ENCODE measurements at places on chromosomes 2 and 18.

DNA sequence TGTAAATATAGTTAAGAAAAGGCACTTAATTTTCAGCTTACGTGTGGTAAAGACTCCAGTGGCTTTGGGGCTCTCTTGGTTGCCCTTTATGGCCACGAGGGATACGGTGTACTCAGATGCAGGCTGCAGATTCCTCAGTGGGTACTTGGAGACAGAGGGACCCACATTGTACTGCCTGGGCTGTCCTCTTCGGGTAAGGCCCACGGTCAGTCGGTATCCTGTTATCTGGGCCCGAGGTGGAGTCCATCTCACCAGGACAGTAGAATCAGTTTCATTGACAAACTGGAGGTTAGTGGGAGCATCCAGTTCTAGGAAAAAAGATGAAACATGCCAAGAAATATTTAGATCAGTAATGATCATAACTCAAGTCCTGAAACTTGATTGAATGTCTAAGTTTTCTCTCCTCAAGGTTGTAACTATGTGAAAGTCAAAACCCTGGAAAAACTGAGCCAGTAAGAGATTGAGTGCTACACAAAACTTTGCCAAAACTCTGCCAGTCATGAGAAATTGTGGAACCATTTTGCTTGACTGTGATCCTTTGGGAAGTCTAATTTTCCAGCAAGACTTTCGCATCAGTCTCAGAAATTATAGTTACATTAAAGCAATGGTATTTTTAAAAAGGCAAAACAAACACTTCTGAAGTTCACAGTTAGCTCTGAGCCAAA, 31.4 kb downstream of the FN1 start:
- no peak for DNase-seq

- DNase-seq: no peak
Measured at GRCh38 chr18:68839701-68840100, 41.8 kb downstream of the CCDC102B start.

DNA sequence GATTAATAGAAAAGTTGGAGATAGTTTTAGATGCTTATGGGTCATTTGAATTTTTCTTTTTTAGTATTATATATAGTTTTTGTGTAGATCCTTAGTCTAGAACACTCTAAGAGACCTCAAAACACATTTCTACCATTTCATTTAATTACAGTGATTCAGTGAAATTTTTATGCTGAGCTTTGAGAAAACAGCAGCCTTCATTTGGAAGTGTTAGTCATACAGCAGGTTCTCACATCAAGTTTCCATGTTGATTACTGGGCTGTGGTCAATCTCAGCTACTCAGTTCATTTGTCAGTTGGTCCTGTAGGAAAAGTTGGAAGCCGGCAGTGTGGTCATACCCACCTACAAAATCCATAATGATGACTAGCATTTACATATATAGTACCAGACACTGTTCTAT, 37.9 kb downstream of the MAP3K19 start:
- DNase-seq: no peak

DNA sequence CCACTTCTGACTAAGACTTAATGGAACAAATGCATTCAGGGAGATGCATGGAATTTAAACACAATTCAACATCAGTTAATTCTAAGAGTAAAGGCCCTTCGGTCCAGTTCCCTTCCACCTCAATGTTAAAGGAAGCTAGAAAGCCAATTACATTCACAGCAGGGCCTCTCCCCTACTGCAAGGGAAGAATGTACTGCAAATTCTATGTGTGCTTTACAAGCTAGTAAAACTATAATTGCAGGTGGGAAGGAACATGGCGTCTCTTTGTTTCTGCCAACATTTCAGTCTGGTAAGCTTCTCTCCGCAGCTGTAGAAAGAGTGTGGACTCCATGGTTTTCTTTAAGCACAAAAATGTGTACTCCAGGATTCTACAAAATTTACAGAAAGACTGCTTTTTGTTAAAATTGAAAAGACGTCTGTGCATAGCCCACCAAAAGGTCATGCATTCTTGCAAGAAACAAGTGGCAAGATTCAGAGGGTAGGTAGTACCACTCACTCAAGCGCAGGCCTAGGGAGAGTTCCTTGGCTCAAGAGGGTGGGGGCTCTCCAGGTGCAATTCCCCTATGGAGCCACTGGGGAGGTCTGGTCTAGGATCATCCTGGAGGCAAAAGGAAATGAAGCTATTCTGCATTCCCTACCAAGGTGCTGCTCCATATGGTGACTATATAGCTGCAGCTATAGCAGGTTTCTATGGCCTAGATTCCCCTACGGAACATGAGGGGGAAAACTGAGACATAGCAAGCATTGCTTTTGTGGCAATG, 127.0 kb upstream of the FZD5 start:
- no peak for DNase-seq

- DNase-seq: no peak
Measured at GRCh38 chr2:24892928-24893327, 27.1 kb downstream of the ADCY3 start.

GRCh38 chr2:64939332-64939917, 49.8 kb upstream of the SLC1A4 start:
- no peak for DNase-seq

- DNase-seq: no peak
Measured at GRCh38 chr2:120867290-120868241, 131.9 kb downstream of the GLI2 start.

GRCh38 chr2:71082402-71083252, 14.2 kb downstream of the NAGK start:
- no peak for DNase-seq

GRCh38 chr18:59783138-59783537, 85.9 kb upstream of the CCBE1 start:
- peak; percentile 16 for DNase-seq

DNA sequence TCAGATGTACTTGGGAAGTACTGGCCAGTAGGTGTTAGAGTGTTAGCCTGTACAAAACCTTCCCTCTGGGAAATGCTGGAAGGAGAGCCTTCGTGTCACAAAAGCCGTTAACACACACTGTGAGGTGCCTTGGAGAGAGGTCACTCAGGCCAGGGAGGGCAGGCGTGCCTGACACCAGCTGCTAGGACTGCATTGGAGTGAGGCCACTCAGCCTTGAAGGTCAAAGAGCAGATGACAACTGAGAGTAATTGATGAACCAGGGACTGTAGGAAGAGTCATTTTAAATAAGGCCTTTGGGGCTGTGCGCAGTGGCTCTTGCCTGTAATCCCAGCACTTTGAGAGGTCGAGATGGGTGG, 45.4 kb downstream of the ASAP2 start:
- no peak for DNase-seq

DNA sequence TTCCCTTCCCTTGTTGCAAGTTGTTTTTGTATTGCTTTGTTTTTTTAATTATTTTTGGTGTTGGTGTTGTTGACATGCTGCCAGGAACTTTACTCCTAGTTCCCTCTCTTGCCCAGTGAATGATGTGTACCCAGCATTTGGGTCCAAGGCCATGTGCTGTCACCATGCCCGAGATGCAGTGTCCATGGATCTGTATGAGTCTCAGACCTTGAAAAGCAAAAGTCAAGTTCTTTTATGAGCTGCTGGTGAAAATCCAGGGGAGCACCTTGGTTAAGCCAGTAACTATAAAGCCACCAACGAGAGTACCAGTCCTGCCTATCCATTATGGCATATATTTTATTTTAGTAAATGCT, 236.4 kb downstream of the BCL11A start:
- DNase-seq: no peak

DNA sequence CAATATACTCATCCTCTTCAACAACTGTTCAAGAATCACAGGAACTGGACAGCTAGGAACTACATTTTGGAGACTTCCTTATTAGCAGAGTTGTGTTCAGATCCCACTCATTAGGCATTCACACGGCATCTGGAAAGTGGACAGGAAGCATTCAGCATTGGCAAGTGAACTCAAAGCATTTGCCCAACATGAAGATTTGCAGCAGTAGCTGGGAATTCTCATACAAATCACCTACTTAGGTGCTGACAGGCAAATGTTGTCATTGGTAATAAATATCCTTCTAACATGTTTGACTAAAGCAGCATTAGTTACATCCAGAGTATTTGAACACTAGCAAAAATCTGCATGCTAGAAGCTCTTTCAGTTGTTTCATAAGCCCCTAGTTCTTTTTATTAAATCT, 350.8 kb downstream of the PTH2R start:
- DNase-seq: no peak

DNA sequence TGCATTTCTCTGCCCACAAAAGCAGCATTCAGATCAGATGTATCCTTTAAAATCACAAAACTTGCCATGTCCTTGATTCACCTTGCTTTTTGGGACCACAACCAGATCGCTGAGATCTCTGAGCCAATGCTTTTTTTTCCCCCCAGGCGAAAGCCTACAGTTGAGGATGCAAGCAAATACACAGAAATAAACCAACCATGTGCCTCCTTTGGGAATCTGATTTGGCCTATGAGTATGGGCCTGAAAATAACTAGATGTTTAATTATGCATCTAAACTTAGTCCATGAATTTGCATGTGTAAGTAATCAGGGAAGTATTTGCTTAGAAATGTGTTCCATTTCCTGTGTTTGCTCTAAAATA, 49.7 kb upstream of the CDC42EP3 start:
- no peak for DNase-seq

- no peak for DNase-seq
Measured at GRCh38 chr2:151103551-151103950, 158.1 kb downstream of the RBM43 start.

DNA sequence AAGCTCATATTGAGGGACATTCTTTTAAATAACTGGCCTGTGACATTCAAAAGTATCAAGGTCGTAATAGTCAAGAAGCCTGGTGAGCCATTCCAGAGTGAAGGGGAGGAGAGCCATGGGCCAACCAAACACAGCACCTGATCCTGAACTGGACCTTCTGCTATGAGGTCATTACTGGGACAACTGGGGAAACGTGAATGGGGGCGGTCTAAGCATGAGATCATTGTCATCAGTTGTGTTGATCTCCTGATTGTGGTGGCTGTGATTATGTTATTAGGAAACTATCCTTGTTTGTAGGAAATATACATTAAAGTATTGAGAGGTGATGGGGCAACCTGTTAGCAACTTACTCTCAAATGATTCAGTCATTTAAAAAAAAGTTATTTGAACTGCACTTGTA, 79.3 kb downstream of the FBXO15 start:
- no peak for DNase-seq

- DNase-seq: no peak
Measured at GRCh38 chr2:58101500-58101899, 54.9 kb downstream of the VRK2 start.

DNA sequence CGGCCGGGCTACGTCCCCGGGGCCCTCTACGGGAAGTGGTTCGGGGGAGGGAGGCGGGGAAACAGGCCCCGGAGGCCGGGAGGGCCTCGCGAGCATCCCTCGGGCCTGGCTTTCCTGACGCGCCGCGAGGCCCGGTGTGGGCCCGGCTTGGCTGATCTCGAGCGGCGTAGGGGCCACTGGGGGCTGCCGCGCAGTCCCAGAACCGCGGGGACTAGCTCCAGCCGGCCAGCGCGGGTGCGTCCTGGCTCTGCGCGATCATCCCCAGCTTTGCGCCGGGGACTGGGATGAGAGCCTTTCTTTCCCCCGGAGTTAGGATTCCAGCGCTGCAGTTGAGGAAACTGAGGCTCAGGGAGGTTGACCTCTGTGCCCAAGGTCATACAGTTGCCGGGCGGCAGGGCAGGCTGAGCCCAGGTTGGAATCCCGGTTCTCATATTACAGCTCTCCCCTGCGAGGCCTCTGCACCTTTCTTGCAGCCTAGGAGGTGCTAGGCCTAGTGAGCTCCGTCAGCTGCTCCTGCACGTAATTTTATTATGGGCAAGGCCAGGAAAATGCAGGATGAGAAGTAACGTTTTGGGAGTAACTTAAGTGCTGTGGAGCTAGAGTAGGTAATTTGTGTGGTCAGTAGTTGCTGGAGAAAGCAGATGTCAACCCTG, 501 bp downstream of the LPIN1 start:
- peak; percentile 35 for DNase-seq

- no peak for DNase-seq
Measured at GRCh38 chr18:11671156-11671555, 17.9 kb upstream of the GNAL start.

DNA sequence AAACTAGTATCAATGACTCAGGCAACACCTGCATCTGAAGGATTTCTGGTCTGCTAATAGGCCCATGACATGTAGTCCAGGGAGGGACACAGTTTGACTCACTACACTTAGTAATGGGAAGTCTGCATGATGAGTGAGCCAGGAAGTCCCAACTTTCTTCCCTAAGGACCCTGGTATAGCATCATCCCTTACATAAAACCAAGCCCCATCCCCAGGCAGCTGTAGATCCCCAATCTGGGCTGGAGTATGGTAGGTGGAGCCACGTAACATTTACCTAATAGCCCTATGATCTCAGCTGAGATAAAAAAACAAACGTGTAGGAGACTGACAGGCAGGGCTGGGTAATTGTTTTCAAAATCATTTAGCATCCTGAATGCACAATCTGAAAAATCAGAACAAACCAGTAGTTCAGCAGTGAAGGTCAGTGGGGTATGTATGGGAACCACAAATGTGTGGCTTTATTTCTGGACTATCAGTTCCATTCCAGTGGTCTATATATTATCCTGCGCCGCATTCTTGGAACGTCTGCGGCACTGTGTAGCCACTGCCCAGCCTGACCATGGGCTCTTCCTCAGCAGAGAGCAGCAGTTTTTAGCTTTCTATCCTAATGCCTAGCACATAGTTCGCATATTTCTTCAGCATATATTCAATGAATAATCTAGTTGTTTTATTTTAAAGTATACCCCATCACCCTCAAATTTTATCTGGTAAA, 33.5 kb downstream of the EPB41L3 start:
- DNase-seq: no peak

- no peak for DNase-seq
Measured at GRCh38 chr2:238996331-238997136, 148.6 kb downstream of the TWIST2 start.

DNA sequence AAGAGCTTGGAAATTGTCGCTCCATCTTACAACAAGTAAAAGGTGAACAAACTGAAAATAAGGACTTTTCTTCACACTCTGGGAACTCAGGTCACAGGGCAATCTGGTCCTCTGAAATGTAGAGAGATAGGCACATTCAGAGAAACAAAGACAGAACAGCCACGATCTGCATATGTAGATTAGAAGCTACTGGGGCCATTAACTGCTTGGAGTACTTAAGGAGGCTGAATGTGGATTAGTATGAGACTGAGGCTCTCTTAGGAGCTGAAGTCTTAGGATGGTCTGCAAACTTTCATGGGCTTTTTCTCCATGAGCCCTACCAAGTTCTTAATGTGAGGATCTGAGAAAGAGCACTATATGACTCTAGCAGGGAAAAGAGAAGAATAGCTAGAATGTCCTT, 265.3 kb upstream of the NXPH2 start:
- DNase-seq: no peak

DNA sequence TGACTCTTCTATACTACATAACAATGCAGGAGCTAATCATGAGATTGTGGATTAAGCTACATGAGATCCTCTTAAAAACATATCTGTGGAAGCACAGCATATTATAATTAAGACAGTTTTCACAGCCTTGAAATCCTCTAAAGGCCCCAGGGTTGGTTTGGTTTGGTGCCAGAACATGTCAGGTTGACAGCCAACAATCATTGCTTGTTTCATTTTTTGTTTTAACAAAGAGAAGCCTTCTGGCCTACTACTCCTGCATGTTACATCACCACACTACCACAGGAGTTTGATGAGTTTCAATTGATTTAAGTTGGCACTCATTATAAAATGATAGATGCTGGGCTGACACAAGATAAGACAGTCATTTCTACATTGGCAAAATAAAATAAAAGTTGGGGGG, 255.9 kb upstream of the ERBB4 start:
- DNase-seq: no peak
